ENCODE measurements at places on chromosomes 16 and 17. TPM values are rescaled to one million over a fixed set of nuclear protein-coding genes. Genes with fewer than 3 reads are reported as not detected.

The C17orf107 gene
- total RNA-seq, result 4.3 TPM

The CDK3 gene
- 2.4 TPM for total RNA-seq

The PPL gene
- total RNA-seq, result 145 TPM

The KCNH6 gene
- total RNA-seq, result not detected

The SYCE1L gene
- 4.5 TPM for total RNA-seq

The CACNG1 gene
- total RNA-seq, result not detected

The C16orf54 gene
- total RNA-seq, result not detected

The TLCD2 gene
- 3.6 TPM for total RNA-seq

The MMP25 gene
- not detected for total RNA-seq
